Occipital lobe (tissue), 3 donors: ENCODE measurements at places on chromosomes 7 and 10. TPM values are rescaled to one million over a fixed set of nuclear protein-coding genes. Genes with fewer than 3 reads are reported as not detected.

Gene FAM25C
- not detected for total RNA-seq

Gene ASB15
- total RNA-seq, result not detected

Gene DUS4L
- total RNA-seq, result 17.9 TPM

Gene TMEM178B
- total RNA-seq, result 50.7 TPM

Gene CFAP43
- total RNA-seq, result 16.7 TPM

Gene FOXK1
- total RNA-seq, result 19.8 TPM

Gene CPA1
- total RNA-seq, result not detected

Gene ATOH7
- 1.4 TPM for total RNA-seq

Gene AOAH
- 3.6 TPM for total RNA-seq

Gene ANKRD22
- 0.16 TPM for total RNA-seq

Gene SORBS1
- total RNA-seq, result 123 TPM

Gene CALML5
- not detected for total RNA-seq

Gene IL15RA
- total RNA-seq, result not detected

Gene FKBP6
- total RNA-seq, result not detected

Gene OTUD1
- total RNA-seq, result 17.8 TPM

Gene TSPAN13
- 91.9 TPM for total RNA-seq

Gene SPDYE5
- not detected for total RNA-seq

Gene NCF1
- not detected for total RNA-seq

Gene ANKRD1
- total RNA-seq, result not detected

Gene LRRD1
- total RNA-seq, result 0.78 TPM

Gene SEMA3C
- total RNA-seq, result 289 TPM

Gene RELN
- total RNA-seq, result 34.2 TPM

Gene EGR2
- 1.6 TPM for total RNA-seq

Gene ADAM22
- total RNA-seq, result 90.6 TPM

Gene STEAP1B
- 1.1 TPM for total RNA-seq

Gene ERVW-1
- total RNA-seq, result not detected

Gene IGFBP3
- total RNA-seq, result 4.2 TPM

Gene C10orf143
- total RNA-seq, result 1.1 TPM

Gene PON3
- total RNA-seq, result 0.47 TPM
